Neural crest cell (in vitro differentiated cells): ENCODE measurements at places on chromosomes 3 and 15. TPM values are rescaled to one million over a fixed set of nuclear protein-coding genes. Genes with fewer than 3 reads are reported as not detected.

Gene NR2E3
- total RNA-seq: not detected in 2 replicates

- DNase-seq: no peak
Measured at GRCh38 chr3:38275658-38276057, 6.4 kb upstream of the SLC22A14 start.

DNA sequence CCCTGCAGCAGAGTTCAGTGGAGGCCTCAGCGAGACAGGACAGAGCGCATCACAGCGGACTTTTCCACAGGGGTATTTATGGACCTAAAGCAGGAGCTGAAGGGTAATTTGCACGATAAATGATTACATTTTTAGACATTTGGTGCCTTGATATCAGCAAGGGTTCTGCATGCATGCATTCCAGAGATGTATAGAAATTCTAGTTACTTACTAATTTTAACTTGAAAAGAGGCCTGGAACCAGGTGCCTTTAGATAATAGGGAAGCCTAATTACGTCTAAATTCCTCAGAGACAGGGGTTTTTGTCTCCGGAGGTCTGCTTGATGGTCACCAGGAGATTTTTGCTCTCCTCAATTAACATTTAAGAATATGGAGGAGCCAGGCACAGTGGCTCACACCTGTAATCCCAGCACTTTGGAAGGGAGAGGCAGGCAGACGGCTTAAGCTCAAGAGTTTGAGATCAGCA, 79.8 kb upstream of the MFGE8 start:
- no peak for DNase-seq

Gene SPTBN5
- total RNA-seq: 0.77 and 1.1 TPM in 2 replicates

GRCh38 chr3:144429719-144430121, 458.1 kb downstream of the DIPK2A start:
- DNase-seq: no peak

Gene P4HTM
- total RNA-seq: 29.1 and 31.4 TPM in 2 replicates

DNA sequence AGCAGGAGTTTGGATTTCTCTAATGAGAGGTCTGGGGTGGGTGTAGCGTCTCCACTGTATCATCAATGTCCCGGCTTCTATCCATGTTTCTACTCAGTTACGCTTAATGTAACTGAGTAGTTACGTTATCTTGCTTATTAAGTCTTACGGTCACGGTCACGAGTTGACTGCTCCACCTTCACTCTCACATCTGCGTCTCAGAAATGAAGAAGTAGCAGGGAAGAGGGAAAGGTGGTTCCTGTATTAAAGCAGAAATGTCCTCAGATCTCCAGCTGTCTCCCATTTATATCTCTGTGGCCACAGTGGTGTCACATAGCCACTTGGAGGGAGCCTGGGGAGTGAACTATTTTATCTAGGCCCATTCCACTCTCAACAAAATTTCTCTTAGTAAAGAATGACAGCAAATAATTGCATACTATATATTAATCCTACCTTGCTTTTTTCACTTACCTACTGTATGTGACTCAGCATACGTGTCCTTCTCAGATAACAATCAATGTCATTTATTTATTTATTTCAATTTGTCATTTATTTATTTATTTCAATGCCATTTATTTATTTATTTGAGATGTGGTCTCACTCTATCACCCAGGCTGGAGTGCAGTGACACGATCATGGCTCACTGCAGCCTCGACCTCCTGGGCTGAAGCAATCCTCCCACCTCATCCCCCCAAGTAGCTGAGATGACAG, 39.7 kb upstream of the RNU6-1 start:
- no peak for DNase-seq

GRCh38 chr15:74270854-74271520, 34.9 kb downstream of the CCDC33 start:
- DNase-seq: no peak

DNA sequence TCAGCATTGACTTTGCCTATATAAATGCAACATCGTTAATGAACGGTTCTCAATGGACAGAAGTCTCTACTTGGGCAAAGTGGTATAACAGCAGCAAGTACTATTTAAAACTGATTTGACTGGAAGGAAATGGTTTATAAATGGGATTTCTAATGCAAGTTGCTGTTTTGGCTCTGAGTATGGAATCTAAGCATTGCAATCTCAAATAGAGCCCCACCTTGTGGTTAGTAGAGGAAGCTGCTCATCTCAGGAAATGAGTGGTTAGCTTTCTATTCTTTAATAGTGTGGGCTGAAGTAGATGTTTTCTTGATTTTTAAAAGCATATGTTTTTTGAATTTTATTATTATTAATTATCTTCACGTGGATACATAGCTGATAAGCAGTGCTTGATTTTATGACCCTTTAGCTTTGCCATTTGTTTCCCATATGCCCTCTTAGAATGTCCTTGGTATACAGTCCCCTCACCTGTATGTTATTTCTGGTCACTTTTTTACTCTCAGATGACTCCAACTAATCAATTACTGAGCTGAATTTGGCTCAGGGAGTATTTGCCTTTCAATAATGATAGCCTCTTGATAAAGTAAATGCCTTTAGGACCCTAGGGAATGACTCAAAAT, 67.1 kb downstream of the OXSM start:
- no peak for DNase-seq

DNA sequence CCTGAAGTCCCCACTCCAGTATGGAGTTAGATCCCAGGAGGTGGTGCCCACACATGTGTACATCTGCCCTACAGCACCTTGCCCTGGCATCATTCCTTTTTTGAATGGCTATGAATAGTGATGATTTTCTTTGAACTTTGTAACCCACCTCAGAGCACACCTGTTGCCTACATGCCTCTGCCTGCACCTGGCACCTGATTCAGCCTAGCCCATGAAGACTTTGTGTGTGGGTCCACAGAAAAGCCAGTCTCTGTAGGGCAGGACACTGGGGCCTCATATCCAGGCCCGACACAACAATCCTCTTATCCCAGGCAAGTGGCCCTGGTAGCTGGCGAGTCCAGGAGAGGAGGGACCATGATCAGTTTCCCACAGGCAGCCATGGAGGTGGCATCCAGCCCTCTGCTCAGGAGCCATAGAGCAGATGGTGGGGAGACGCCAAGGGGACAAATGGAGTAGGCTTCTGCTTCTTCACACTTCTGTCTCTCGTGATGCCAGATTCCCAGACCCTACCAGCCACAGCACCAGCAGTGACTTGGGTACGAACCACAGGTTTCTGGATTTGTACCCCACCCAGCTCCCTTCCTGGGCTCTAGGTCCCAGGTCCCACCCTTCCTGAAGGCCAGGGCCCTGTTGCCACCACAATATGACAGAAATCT, 230.7 kb downstream of the UACA start:
- no peak for DNase-seq

DNA sequence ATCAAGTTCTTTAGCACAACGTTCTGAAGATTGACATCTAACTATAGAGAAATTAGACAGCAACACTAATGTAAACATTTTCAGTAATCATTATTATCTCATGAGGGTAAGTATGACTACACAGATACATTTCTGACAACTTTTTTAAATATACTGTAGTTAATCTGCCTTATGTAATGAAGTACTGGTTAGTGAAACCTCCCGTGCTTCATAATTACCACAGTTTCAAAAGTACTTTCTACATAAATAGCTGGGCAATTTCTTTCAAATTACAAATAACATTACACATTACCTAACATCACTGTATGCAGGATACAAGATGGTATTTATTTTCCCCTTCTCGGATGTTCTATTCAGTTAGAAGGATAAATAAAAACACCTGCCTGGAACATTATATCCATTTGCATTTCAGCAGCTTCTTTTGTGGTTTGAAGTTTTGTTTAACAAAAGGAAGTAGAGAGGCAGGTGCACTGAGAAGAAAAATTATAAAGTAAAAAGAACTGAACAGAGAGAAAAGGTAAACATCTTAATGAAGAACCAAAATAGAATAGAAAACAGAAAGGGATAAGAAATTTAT, 1241.5 kb upstream of the GBE1 start:
- DNase-seq: no peak

Gene CRABP1
- total RNA-seq: 753 and 803 TPM in 2 replicates

Gene ZNF770
- total RNA-seq: 51.0 and 53.8 TPM in 2 replicates

DNA sequence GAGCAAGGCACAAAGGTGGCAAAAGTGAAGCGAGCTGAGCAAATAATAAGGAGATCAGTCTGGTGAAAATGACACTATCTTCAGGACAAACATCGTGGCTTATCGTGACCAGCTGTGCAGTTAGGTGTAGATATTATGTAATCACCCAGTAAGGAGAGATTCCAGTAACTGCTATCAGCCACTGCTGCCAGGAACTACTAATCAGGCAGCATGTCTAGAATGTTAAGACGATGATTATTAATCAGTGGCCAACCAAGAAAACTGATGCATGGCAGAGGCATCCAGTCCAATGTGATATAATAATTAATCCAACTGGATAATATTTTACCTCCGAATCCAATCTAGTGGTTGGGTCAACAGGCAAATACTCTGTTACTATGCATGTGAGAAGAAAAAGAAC, 252.7 kb upstream of the ZPLD1 start:
- no peak for DNase-seq

DNA sequence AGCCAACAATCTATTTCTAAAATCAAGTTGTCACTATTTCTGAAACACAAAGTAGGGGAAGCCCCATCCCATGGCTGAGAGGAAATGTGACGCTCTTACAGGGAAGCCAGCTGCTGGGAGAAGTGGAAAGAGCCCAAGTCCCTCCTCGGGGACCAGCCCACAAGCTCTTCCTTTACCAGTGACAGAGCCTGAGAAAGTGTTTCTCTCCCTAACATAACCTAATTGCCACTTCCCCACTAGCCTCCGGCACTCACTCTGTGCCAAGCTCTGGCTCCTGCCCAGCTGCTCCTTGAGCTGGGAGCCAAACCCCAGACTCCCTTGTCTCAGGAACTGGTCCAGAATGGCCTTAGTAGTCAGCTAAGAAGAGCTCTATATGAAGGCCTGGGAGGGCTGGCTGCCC, 42.9 kb downstream of the TNFAIP8L3 start:
- DNase-seq: no peak

GRCh38 chr15:94305133-94305532, 73.8 kb downstream of the MCTP2 start:
- DNase-seq: no peak

- DNase-seq: no peak
Measured at GRCh38 chr3:183811638-183812037, 13.7 kb downstream of the MAP6D1 start.

GRCh38 chr15:36879568-36880222, 220.7 kb downstream of the MEIS2 start:
- no peak for DNase-seq
